ENCODE measurements at places on chromosomes 12 and 14. TPM values are rescaled to one million over a fixed set of nuclear protein-coding genes. Genes with fewer than 3 reads are reported as not detected.

PTGER2 gene
- total RNA-seq, result 3.9 TPM

ADAMTS20 gene
- not detected for total RNA-seq

PNN gene
- 60.1 TPM for total RNA-seq

CLEC1B gene
- total RNA-seq, result not detected

JAG2 gene
- total RNA-seq, result 12.7 TPM

Measured in mucosa of gallbladder (tissue), 1 donor.